Right renal pelvis (tissue), 4 donors: ENCODE measurements at places on chromosomes 13 and 19. TPM values are rescaled to one million over a fixed set of nuclear protein-coding genes. Genes with fewer than 3 reads are reported as not detected.

PALM3 gene
- polyA plus RNA-seq: 27.1 TPM

RFPL4AL1 gene
- polyA plus RNA-seq: not detected

GRCh38 chr13:47480951-47481350 is 520.1 kb downstream of the SUCLA2 start:
- DNase-seq: no peak

- no peak for DNase-seq
Observed at GRCh38 chr13:84574851-84575250, 692.6 kb upstream of the SLITRK1 start.

GRCh38 chr19:48598996-48599700 is 7.4 kb upstream of the SPACA4 start:
- no peak for DNase-seq

- no peak for DNase-seq
Observed at GRCh38 chr19:38290631-38291147, 13.4 kb upstream of the C19orf33 start.

ZNF541 gene
- 0.26 TPM for polyA plus RNA-seq

DNA sequence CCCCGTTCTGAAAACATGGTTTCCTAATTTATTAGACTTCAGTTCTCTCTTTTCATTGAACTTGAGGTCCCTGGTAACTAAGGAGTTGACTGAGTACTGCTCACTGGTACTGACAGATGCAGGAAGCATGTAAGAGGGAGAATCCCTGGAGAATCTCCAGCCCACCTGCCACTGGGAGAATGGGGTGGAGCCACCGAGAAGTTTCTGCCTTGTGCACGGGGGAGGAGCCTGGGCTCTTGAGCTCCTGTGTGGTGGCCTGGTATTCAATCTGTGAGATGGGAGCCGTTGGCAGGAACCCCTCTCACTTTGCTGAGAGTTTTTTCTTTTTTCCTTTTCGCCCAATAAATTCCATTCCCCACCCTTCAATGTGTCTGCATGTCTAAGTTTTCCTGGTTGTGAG is 13.2 kb upstream of the AKAP11 start:
- no peak for DNase-seq

GRCh38 chr19:19006213-19006612 is 27.1 kb downstream of the SUGP2 start:
- no peak for DNase-seq

GRCh38 chr13:49140910-49141611 is 79.1 kb upstream of the MLNR start:
- no peak for DNase-seq

DNA sequence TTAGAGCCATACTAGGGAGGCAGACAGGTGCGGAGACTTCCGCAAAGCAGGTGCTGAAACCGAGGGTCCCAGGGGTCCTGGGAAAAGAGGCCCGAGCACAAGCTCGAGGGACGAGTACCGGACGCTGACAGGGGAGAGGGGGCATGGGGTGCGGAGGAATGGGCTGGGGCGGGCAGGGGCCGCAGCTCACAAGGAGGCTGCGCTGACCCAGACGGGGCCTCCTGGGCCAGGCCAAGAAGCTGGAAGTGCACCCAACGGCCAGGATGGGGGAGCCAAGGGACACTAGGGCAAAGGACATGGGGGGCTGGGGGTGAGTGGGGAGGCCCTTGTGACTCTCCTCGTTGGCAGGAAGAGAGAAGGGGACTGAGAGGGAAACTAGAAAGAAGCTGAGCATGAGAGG is 1.8 kb downstream of the POLR2E start:
- DNase-seq: no peak

IGFL4 gene
- 0.22 TPM for polyA plus RNA-seq

- peak; percentile 7 for DNase-seq
Observed at GRCh38 chr13:53005626-53006025, 23.0 kb upstream of the OLFM4 start.

DNA sequence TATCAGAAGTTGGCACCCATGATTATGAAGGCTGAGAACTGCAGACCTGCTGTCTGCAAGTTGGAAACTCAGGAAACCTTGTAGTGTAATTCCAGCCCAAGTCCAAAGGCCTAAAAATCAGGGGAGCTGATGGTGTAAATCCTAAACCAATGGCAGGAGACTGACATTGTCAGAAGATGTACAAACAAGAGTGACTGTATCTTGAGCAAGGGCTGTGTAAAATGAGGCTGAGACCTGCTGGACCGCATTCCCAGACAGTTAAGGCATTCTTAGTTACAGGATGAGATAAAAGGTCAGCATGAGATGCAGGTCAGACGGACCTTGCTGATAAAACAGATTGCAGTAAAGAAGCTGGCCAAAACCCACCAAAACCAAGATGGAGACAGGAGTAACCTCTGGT is 147.7 kb downstream of the COG6 start:
- DNase-seq: no peak

ZNF763 gene
- 8.0 TPM for polyA plus RNA-seq

GIPR gene
- polyA plus RNA-seq: 0.33 TPM

DNA sequence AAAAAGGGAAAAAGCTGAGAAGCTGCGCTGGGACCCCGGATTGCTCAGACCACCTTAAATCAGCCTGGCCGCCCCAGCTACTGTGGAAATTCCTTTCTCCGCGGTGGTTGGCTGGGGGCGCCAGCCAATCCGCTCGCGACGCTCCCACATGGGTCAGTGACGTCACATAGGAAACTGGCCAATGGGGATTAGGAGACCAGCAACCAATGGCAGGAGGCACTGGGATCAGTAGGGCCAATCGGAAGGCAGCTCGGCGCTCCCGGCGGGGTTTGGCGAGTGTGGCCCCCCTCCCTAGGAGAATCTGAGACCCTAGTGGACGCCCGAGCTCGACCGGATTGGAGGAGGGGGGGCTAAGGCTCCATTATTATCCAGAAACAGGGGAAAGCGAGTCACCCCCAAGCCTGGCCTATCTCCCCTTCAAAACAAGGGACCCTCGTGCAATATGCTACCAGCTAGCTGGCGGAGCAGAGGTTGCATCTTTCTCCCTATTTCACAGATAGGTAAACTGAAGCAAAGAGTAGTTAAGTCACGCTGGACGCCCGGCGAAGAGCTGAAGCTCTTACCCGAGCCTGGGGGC is 6.5 kb upstream of the TLE2 start:
- peak; percentile 99 for DNase-seq

DNA sequence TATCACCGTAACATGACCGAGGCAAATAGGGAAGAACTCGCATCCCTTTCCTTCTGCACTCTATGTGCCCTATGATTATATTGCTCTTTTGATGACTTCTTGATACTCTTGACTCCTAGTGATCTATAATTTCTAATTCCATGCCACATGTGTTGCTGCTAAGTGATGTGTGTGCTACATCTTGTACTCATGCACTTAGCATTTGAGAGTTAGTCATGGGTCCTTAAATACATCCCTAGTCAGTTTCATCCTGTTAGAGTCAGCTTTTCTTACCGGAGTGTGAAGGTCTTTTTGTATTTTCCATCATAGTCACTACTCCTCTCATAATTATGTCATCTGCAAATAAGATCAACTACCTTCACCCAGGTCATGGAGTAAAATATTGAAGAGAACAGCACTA is 30.2 kb downstream of the RXFP2 start:
- DNase-seq: no peak

TPTE2 gene
- polyA plus RNA-seq: 0.44 TPM

GRCh38 chr13:31365630-31366029 is 165.9 kb downstream of the B3GLCT start:
- DNase-seq: no peak

NLRP9 gene
- 0.05 TPM for polyA plus RNA-seq

DNA sequence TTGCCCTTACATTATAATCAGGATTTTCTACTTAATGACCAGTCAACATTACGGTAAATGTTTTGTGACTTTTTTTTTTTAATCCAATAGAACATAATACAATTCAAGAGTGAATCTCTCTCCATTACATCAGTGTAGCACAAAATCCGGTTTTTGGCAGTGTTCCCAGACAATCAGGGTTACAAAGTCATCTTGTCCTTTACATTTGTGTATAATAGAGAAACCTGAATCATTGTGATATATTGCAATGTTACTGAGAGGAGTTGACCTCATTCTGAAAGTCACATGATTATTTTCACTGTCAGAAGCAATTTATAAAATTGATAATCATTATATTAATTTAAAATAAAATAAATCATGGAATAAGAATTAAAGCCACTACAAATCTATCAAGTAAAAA is 1346.0 kb upstream of the SPRY2 start:
- DNase-seq: no peak

GRCh38 chr13:111900390-111901131 is 166.4 kb upstream of the SOX1 start:
- peak; percentile 45 for DNase-seq

- no peak for DNase-seq
Observed at GRCh38 chr19:32022044-32022640, 323.3 kb upstream of the ZNF507 start.

UHRF1 gene
- 30.1 TPM for polyA plus RNA-seq

SLC17A7 gene
- polyA plus RNA-seq: 0.47 TPM

DNA sequence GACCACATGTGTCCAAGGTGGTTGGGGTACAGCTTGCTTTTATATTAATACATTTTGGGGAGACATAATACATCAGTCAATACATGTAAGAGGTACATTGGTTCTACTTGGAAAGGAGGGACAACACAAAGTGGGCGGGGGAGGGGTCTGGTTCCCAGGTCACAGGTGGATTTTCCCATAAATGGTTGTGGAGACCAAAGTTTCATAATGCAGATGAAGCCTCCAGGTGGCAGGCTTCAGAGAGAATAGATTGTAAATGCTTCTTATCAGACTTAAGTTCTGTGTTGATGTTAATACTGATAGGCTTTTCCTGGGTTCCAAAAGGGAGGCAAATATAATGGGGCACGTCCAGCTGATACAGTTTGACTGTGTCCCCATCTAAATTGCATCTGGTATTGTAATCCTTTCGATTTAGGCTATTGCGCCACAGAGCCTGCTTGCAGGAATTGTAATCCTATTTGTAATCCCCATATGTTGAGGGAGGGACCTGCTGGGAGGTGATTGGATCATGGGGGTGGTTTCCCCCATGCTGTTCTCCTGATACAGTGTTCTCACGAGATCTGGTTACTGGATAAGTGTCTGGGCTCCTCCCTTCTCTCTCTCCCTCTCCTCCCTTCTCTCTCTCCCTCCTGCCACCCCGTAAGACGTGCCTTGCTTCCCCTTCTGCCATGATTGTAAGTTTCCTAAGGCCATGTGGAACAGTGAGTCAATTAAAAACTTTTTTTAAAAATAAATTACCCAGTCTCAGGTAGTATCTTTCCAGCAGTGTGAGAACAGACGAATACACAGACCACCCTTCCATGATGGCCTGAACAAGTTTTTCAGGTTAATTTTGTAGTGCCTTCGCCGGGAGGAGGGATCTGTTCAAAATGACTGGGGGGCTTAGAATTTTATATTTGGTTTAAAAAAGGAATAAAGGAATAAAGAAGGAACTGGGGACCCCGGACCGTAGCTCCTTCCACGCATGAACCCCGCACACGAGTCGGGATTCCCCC is 44.9 kb downstream of the ZNF823 start:
- no peak for DNase-seq

GRCh38 chr13:37791699-37792098 is 77.9 kb downstream of the TRPC4 start:
- no peak for DNase-seq

DNA sequence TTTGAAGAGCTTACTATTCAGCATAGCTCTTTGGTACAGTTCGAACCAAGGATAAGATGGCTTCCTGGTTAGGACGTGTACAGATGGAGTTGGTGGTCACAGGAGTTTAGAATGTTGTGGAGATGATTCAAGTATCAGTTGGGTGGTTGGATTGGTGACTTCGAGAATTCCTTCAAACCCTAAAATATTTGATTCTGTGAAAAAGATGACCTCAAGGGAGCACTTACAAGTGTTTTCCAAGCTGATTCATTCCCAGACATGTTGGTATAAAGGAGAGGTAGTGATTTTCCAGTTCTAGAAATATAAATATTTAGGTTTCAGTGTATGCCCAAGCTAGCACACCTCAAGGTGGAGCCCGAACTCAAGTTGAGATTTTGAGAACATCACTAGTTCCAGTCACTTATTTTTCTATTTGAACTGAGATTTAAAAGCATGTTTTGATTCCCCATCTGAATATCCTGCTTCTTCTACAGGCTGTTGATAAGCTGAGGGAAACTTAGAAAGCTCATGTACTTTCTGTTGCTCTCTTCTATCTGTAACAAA is 306.1 kb downstream of the DCT start:
- DNase-seq: no peak

GRCh38 chr13:46160471-46161066 is 21.4 kb downstream of the LCP1 start:
- DNase-seq: peak; percentile 63

GRCh38 chr19:45955905-45956608 is 17.6 kb downstream of the NOVA2 start:
- no peak for DNase-seq

DNA sequence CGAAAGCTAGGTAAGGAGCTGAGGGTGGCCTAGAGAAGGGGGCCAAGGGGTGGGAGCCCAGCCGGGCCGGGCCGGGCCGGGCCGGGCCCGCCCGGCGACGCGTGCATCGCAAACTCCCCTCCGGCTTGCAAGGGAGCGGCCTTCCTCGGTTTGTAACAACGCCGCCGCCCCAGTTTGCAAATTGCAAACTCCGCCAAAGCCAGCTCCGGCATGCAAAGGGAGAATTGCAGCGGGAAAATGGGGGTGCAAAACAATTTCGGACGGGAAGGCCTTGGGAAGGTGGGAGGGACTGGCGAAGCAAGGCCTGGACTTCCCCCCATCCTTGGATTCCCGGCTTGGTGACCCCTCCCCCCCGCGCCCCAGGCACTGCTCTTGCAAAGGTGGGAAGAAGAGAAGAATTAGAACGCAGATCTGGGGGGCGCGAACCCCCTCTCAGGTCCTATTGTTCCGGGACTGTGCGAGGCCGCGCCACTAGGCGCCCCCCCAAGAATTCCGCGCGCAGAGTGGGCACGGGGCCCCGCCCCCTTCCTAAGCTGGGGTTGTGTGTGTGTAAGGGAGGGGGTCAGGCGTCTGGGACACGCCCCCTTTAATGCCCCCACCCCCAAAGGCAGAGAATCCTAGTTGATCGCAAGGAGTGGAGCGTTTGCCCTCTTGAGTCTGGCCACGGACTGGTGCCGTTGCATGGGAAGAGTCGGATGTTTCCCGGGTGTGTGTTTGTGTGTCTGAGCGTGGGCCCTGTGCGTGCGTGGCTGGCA is 926 bp downstream of the PRR12 start:
- DNase-seq: no peak

GRCh38 chr19:48698046-48698445 is 2.3 kb downstream of the FUT2 start:
- DNase-seq: no peak

KCNRG gene
- 1.4 TPM for polyA plus RNA-seq
